ENCODE measurements at places on chromosomes 1 and 21.
A peak's percentile ranks its signal among the peaks of the same experiment; 100 is the strongest.

GRCh38 chr21:44569861-44570517, 3.5 kb upstream of the KRTAP10-4 start:
- no peak for DNase-seq

GRCh38 chr21:27536319-27536718, 569.4 kb upstream of the ADAMTS5 start:
- peak; percentile 37 for DNase-seq

- DNase-seq: peak; percentile 72
Measured at GRCh38 chr1:26537951-26538352, 8.4 kb downstream of the RPS6KA1 start.

- DNase-seq: peak; percentile 85
Measured at GRCh38 chr1:246705368-246705767, 18.8 kb upstream of the SCCPDH start.

GRCh38 chr1:57483954-57484353, 60.1 kb upstream of the DAB1 start:
- DNase-seq: no peak

- DNase-seq: peak; percentile 76
Measured at GRCh38 chr1:113663165-113663951, 95.9 kb downstream of the PHTF1 start.

GRCh38 chr1:24724345-24725208, 20.7 kb upstream of the CLIC4 start:
- DNase-seq: no peak

GRCh38 chr1:51922040-51922439, 43.5 kb upstream of the NRDC start:
- DNase-seq: no peak

GRCh38 chr1:50836117-50836516, 124.0 kb downstream of the FAF1 start:
- DNase-seq: no peak

- DNase-seq: no peak
Measured at GRCh38 chr1:87362063-87362833, 33.6 kb downstream of the LMO4 start.

DNA sequence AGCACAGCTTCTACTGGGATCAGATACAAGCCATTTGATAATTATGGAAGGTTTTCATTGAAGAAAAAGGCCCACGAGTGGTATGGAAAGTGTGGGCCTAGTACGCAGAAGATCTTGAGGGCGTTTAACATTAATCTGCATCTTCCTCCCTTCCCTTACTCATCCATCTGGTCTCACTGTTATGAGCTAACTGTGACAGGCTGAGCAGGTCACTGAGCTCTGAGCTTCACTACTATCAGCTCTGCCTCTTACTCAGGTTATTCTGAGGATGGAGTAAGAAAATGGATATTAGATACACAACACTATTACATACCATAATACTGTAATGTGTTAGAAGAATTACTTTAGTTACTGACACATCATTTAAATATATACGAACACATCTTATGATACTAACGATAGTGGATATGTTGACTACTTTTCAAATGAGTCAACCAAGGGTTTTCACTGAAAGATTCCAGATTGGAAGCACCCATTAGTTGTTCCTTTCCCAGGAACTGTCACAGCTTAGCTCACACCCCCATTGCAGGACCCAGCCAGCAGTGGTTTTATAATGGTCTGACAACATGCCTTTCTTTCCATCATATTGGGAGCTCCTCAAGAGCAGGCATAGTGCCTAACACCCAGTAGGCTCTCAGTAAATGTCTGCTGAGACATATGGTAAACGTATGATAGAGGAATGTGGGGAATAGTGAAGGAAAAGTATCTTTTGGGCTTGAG, 97.8 kb upstream of the C8B start:
- DNase-seq: no peak

GRCh38 chr1:207405814-207406213, 48.3 kb upstream of the CR2 start:
- DNase-seq: no peak

All from epithelial cell of esophagus (primary cell).